ENCODE measurements at places on chromosomes 5 and 9. TPM values are rescaled to one million over a fixed set of nuclear protein-coding genes. Genes with fewer than 3 reads are reported as not detected.

The CATSPER3 gene
- 0.54 TPM for total RNA-seq

The KLHL9 gene
- 14.6 TPM for total RNA-seq

The MCC gene
- total RNA-seq, result 21.6 TPM

The ADRB2 gene
- total RNA-seq, result 8.3 TPM

The ANKDD1B gene
- total RNA-seq, result 0.36 TPM

GRCh38 chr5:154251529-154251928 is 61.0 kb downstream of the GALNT10 start:
- no peak for DNase-seq

DNA sequence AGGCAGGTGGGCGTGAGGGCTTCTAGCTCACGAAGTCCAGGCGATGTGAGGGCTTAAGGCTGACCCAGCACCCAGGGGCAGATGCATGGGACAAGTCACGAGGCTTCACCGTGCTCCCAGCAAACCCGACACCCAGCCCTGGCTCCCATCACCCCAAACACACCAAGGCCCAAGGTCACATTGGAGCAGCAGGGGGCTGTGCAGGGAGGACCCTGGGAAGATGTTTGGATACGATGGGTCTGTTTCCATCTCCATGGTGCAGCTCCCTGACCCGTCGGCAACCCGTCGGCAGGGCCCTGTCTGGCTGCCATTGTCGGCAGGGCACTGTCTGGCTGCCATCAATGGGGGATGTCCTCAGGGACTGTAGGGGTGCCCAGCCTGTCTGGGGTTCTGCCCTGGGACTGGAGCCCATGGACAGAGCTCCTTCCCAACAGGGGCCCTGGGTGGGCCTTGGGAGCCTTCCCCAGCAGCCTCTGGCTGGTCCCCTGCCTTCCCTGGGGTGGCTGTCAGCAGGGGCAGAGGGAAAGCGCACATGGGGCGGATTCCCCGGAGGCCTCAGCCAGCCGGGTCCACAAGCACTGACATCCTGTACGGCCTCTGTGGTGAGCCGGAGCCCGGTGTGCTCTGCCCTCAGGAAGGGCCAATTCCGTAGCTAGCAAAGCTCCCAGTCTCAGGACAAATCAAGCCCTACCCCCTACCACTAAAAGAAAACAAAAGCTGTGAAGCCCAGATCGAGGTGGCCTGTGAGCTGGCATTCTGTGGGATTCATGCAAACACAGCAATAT is 47.1 kb downstream of the NACC2 start:
- DNase-seq, result no peak

DNA sequence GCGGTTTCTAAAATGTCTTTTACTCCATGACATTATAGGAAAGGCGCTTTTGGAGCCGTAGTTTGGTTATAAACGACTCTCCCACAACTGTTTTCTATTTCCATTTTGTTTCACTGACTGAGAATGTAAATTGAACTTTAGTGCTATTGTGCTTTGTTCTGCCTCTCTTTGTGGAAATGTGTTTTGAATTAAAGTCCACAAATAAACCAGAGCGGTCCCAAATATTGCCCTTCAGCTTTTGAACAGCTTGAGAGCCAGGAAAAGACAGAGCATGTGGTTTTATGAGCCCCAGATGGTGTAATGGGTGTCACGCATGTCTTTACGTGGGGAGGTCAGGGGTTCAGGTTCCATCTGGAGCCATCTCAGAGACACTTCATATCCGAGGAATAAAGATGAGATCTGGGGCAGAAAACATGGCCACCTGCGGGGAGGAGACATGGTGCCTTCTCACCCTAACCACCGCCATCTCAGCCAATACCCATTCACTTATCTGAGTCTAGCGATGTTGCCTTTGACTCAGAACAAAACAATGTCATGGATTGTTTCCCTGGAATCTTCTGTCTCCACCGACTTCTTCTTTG is 42.5 kb upstream of the ROR2 start:
- no peak for DNase-seq

GRCh38 chr9:5326893-5327548 is 12.7 kb downstream of the RLN1 start:
- no peak for DNase-seq

GRCh38 chr5:73796164-73797131 is 170.5 kb downstream of the ARHGEF28 start:
- DNase-seq, result peak; percentile 60

DNA sequence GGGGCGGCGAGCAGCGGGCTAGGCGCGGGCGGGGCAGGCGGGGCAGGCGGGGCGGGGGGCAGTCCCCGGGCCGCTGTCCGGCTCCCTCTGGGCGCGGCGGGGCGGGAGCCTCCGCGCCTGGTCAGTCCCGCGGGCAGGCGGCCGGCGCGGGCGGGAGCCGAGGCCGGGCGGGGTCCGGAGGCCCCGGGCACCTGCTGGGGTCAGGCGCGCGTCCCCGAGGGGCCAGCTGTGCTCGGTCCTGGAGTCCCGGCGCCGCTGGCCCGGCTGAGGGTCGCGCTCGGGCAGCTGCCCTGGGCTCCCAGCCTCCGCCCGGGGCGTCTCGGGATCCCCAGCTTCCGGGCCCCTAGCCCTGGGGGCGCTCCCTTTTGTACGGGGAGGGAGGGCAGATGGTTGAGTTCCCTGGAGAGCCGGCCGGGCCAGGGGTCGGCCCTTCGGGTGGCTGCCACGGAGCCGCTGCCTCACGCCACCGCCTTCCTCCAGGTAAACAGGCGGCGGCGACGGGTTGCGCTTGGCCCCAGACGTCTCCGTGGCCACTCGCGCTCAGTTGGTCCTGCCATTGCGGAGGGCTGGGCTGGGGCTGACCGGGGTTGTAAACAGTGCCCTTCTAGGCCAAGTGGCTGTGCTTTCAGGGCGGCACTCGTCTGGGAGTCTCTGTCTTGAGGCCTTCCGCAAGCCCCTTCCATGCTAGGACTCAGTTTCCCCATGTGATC is 473 bp downstream of the ZBTB34 start:
- DNase-seq, result peak; percentile 64
